Hippocampal formation (tissue), 2 donors: ENCODE measurements at places on chromosomes 16 and 17.

- DNase-seq = no peak
Observed at GRCh38 chr17:63647065-63647725, 25.0 kb downstream of the MAP3K3 start.

DNA sequence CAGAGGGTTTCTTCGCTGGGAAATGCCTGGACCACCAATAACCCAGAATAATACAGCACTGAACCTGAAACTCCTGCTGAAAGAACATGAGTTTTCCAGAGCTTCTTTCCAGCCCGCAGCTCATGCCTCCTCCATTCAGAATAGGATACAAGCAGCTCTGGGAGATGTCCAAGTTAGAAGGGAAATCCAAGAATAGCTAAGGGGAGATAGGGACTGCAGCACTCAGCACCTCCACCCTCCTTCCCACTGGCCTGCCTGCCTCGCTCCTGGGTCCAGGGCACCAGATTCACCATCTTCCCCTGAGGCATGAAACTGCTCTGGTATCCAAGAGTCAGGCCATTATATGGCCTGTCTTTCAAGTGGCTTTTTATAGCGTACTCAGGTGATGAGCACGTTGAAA lies 4.1 kb downstream of the KRT31 start:
- no peak for DNase-seq

DNA sequence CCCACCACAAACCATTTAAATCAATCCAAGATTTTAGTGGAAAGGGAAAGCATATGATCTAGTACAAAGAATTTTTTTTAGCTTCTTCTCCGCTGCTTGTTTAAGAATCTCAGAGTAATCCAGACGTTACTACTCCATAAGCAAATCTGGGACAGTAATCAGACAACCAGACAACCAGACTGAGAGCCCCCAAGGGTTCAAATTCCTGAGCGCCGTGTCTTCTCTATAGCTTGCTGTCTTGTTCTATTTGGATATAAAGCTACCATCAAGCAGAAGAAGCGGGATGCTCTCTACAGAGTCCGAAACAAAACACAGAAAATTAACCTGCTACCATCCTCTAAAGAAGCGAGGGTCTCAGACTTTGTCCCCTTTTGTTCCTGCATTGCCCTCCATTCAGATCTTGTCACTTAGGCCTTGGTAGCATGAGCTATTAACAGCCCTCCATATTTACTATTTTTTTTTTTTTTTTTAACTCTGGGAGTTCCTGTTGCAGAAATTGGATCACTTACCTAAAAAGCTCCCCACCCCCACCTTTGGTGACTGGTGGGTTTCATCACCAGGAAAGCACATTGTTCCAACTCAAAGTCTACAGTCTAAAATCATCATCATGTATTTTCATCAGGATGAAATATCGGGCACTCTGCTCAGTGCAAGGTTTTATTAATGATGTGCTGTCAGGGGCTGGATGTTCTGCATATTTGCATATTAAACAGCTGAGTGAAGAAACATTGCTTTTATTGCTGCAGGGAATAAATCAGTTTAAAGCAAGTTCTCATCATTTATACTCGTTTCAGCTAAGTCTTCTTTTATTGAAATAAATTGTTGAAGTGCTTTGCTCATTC lies 576.7 kb downstream of the WWOX start:
- no peak for DNase-seq

DNA sequence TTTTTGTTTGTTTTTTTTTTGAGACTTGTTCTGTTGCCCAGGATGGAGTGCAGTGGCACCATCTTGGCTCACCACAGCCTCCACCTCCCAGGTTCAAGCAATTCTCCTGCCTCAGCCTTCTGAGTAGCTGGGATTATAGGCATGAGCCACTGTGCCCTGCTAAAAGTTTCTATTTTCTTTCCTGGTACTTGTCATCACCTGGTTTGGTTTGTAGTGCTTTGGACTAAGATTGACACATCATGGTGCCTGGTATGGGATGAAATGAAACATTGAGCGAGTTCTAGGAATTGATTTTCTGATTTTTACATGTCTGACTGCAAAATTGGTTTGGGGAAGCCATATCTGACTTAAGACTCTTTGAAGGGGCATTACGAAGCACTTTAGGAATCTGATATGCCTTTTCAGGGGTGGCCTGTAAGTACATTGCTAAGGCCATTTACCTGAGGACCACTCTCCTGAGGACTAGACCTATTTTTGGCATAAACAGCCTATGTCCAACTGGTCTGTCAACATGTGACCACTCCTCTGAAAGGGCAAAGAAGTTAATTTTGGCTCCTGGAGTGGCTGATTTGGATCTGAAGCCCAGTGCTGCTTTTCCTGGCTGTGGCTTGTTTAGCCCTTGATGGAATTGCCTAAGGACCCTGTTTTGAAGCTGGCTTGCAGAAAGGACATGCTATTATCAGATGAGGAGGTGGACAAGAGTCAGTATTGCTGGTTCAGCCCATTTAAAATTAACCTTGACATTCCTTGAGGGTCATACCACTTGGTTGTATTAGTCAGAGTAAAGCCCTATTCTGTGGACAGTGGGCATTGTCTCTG lies 18.4 kb upstream of the TBKBP1 start:
- DNase-seq = no peak

- DNase-seq = no peak
Observed at GRCh38 chr17:61519754-61520440, 67.7 kb downstream of the TBX4 start.

DNA sequence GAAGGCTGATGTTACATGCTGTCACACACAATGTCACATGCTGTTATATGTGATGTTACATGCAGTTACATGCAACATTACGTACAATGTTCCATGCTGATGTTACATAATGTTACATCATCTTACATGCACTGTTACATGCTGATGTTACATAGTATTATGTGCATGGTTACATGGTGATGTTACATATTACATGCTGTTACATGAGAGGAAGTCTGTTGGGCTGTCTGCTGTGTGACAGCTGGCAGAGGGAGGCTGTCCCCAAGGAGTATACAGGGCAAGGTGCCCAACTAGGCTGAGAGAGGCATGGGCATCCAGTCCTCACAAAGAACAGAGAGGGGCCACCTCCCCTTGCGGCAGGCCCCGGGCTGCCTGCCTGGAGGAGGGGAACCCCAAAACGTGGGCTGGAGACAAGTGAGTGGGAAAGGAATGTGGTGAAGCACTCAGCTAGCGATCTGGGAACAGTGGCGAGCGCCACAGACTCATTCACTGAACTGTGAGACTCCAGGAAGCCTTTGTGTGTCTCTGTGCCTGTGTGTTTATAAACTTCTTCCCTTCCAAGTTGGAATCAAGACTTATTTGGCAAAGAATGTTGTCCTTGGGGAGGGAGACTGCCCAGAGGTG lies 30.6 kb downstream of the TMEM92 start:
- no peak for DNase-seq

GRCh38 chr16:86865851-86866662 lies 287.7 kb downstream of the FOXL1 start:
- DNase-seq = no peak

GRCh38 chr16:70774261-70774660 lies 26.7 kb downstream of the VAC14 start:
- DNase-seq = no peak

DNA sequence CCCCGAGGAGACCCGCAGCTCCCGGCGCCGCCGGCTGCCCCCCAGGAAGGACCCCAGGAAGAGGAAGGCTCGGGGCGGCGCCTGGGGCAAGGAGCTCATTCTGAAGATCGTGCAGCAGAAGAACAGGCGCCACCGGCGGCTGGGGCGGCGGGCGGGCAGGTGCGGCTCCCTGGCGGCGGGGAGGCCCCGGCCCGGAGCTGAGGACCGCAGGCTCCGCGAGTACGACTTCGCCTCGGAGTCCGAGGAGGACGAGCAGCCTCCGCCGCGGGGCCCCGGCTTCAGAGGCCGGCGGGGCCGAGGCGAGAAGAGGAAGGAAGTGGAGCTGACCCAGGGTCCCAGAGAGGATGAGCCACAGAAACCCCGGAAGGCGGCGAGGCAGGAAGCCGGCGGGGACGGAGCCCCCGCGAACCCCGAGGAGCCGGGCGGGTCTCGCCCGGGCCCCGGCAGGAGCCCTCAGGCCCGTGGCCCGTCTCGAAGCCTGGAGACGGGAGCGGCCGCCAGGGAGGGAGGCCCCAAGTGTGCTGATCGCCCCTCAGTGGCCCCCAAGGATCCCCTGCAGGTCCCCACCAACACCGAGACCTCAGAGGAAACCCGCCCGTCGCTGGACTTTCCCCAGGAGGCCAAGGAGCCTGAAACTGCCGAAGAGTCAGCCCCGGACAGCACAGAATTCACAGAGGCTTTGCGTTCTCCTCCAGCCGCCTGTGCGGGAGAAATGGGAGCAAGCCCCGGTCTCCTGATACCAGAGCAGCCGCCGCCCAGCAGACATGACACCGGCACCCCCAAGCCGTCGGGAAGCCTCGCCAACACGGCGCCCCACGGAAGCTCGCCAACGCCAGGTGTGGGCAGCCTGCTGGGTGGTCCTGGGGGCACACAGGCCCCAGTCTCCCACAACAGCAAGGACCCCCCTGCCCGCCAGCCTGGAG lies 22.3 kb upstream of the ZFPM1 start:
- no peak for DNase-seq

DNA sequence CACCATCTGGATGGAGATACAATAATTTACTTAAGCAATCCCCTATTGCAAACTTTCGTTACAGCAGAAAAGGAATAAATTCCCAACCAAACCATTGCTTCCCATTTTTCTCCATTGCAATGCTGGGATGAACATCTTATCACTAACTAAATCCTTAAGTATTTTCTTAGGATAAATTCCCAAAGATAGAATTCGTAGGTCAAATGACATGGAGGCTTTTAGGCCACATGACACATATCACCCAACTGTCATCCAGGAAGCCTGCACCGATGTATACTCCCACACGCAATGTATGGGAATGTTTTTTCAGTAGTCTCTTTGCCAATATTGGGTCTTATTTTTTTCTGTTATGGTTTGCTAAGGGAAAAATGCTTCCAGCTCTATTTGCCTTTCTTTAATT lies 1.6 kb upstream of the TLCD2 start:
- DNase-seq = no peak

DNA sequence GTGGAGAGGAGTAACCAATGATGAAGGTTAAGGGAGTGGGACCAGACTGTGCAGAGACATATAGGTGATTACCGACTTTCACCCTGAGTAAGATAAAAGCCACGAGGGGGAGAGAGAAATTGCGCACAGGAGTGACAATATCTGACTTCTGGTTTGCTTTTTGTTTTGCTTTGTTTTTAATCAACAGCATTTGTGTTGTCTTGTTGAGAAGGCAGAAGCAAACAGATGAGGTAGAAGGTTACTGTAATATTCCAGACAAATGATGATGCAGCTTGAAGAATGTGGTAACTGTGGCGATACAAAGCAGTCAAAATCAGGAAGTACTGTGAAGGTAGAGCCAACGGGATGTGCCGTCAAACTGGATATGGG lies 7.5 kb downstream of the PELP1 start:
- DNase-seq = no peak

DNA sequence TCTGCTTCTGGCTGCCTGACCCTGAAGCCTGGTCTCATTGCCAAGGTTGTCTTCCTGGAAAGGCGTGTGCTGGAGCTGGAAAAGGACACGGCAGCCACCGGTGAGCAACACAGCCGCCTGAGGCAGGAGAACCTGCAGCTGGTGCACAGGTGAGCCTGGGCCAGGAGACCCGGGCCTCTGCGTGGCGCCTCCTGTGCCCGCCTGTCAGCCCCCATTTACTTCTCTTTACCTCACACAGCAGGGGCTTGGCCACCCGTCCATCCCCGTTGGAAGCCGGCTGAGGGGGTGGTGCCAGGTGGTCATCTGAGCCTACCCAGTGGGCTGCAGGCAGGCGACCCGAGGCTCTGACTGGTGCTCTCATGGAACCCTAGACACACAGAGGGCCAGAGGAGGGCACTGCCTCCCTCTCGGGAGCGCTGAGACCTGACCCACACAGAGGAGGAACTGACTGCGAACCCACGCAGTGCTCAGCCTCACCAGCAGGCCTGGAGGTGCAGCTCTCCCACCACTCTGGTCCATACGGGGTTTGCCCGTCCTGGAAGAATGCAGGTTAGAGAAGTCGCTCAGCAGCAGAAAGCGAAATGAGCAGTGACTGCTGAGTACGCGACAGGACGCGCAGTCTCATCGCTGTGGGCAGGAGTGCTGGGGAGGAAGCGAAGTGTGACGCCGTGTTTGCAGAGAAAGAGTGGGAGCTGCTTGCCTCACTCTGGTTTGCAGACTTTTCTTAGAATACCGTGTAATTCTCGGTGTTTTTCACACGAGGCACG lies 21.9 kb upstream of the CAPN15 start:
- DNase-seq = no peak

GRCh38 chr17:77836557-77837041 lies 121.9 kb upstream of the TNRC6C start:
- no peak for DNase-seq

- no peak for DNase-seq
Observed at GRCh38 chr17:42286411-42287221, 1.7 kb upstream of the STAT5A start.

- DNase-seq = no peak
Observed at GRCh38 chr17:80337195-80337895, 76.7 kb downstream of the RNF213 start.

DNA sequence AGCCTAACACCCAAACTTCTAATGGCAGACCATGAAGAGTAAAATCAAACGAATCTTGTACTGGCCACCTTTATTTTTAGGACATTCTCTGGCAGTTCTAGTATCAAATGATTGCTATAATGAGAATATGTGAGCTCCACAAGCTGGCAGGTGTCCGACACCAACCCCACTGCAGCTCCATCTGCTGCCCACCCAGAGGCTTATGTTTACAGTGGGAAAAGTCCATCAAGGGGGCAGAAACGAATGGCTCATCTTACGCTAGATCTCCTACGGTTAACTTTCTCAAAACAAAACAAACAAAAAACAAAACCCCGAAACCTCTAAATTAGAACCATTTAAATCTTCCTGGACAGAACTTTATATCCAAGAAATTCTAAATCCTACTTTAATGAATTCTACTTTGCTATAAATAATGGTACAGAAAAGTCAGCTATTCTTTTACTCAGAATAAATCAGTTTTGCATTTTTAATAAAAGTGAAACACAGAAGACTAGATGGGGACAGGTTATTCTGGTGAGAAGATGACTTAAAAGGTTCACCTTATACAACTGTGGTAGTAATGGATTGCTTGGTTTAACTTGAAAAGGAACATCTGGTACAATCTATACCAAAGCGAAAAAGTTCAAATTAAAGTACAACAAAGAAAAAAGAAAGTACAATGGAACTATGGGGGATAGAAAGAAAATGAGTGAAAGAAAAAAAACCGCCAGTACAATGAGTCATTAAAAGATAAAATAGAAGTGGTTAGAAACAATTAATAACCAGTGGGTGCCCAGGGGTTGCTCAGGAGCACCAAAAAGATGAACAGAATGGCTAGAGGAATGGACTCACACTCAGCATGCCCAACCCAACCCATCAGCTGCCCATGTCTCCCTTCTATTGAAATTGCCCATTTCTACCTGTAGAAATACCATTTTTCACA lies 40.2 kb downstream of the GRB2 start:
- no peak for DNase-seq

GRCh38 chr16:81809567-81809966 lies 30.5 kb downstream of the PLCG2 start:
- DNase-seq = no peak

DNA sequence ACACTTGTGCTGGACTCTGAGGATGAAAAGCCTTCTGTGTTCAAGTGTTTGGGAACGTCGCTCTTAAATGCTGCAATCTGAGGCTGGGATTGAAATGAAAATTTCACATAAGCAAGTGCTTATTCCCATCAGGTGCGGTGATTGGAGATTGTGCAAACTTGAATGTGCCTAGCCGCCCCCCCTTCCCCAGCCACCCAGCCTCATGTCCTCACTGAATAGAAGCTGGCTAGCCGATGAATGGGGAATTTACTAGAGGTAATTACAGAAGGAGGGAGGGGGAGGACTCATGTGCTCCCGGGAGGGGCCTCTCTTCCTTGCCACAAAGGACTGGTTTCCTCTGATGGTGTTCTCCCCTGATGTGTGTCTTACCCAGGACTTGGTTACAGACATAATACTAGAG lies 544.8 kb upstream of the EEF2KMT start:
- no peak for DNase-seq
